Hematopoietic multipotent progenitor cell treated with erythropoietin and hydrocortisone succinate and interleukin-3 and kit ligand, for 8 days (in vitro differentiated cells): ENCODE measurements at places on chromosomes 16 and 17.

- no peak for DNase-seq
Measured at GRCh38 chr17:67026341-67026740, 18.0 kb upstream of the CACNG1 start.

DNA sequence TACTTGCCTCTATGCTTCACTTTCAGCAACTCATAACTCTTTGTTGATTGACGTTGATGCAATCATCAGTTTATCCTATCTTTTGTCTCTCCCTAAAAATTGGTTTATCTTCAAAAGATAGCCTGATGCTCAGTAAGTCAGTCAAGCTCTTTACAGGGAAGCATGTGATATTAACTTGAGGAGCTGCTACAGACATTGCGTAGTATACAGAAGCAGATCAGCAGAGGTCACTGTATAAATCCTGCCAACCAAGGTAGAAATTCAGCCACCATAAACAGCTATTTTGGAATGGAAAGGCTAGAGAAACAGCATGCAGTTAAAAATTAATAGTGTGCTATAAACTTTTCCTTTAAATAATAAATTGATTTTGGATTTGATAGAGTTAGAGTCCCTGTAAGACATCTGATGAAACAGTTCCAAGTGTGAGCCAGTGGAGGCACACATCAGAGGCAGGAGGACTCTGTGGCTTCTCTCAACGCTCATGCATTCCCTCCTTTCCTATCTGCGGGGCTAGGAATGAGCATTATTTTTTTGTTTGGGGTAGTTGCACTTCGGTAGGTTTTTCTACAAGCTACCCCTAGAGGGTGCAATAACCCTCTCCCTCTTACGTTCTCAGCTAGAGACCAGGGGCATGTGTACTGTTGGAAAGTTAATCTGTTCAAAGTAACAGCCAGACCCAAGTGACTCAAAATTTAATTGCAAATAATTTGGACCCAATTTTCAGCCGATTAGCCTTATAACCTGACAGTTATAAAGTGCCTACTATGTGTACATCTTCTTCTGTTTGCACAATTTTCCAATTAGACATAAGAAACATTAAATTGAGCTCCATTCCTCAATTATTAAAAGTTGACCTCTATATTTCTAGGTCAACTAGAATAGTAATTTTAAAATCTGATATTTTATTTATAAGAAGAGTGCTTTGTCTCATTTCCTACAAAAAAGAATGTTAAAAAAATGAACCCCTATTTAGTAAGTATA, 647.7 kb upstream of the SOX9 start:
- DNase-seq = peak; percentile 28

GRCh38 chr16:842061-842476, 41.5 kb upstream of the GNG13 start:
- no peak for DNase-seq

DNA sequence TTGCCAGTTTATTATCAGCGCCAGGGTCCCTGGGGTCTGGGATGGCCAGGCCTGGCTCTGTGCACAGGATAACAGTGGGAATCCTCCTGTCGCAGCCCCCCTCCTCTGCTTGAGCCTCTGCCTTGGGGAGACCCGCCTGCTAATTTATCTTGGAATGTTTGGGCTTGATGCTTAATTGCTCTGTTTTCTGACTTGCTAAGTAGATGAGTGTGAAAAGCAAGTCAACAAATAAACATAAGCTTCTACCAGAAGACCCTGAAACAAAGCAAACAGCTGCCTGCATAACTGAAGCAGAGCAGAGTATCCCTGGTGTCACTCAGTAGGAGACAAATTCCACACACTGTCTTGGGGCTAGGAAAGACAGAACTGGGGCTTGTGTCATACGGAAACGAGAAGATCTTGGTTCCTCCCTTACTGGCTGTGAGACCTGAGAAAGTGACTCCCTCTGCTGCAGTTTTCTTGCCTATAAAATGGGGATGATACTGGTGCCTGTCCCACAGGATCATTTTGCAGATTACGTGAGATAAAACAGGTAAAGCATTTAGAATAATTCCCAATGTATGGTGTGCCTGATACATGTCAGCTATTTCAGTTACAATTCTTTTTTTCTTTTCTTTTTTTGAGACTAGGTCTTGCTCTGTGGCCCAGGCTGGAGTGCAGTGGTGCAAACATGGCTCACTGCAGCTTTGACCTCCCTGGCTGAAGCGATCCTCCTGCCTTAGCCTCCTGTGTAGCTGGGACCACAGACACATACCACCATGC, 44.8 kb upstream of the IRX3 start:
- no peak for DNase-seq

DNA sequence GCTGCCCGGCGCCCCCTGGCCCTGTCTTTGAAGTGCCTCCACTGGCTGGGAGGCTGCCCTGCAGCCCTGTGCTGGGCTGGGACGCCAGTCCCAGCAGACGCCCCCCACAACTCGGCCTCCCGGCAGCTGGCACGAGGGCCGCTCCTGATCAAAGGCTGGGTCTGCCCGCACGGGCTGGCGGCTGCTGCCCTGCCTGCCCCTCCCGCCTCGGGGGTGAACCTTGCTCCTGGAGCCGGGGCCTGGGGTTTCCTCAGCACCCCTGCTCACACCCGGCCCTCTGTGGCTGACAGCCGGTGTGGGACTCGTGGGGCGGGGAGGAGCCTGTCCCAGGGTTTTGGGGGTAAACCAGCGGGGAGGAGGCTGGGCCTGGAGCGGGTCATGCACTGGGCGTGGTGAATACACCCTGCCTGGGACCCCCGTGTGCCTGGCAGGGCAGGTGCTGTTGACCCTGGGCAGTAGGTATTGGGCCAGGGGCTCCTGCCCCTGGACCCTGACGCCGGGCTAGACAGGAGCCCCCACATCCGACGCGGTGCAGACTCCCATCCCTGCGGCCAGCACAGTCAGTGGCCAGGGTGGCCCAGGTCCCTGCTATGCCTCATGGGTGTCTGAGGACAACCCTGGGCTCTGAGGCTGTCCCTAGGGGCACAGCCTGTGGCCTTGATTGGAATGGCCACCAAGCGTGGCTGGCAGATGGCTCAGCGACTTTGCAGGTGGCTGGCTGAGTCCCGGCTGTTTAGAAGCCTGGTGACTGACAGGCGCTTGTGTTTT, 21.7 kb downstream of the CENPX start:
- no peak for DNase-seq

DNA sequence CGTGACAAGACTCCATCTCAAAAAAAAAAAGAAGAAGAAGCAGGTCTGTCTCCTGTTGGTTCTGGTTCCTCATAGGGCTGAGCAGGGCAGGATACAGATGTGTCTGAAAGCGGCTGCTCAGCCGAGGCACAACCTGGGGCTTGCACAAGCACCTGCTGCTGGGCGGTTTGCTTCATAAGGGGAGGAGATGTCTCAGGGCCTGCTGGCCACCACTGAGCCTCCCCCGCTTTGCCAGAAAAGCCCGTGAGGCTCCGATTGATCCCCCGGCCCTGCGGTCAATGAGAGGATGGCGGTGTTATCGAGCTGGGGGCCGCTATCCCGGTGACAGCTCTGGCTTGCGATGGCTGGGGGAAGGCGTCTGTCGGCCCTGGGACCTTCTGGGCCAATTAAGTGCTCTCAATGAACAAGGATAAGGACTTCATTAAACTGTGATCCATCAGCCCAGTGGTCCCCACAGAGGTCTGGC, 162.0 kb downstream of the SDK2 start:
- no peak for DNase-seq

DNA sequence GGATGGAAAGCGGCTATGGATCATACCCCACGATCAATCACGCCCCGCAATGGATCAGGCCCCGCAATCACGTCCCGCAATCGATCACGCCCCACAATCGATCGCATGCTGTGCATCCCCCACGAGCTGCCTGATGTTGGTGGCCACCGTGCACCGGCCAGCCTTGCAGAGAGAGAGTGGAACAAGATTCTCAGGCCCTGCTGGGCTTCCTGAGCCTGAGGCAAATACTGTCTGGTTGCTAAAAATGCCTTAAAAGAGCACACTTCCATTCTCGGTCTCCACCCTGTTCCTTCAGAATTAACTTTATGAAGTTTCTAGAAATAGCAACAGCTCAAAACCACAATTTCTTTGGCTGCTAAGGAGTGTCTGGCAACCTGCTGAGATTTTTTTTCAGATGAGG, 81.5 kb downstream of the VPS53 start:
- no peak for DNase-seq

GRCh38 chr17:40950176-40950575, 12.7 kb upstream of the KRT23 start:
- DNase-seq = no peak

GRCh38 chr17:57881143-57881542, 31.3 kb upstream of the MRPS23 start:
- DNase-seq = no peak

- peak; percentile 73 for DNase-seq
Measured at GRCh38 chr16:70430667-70431536, 8.0 kb downstream of the ST3GAL2 start.

- DNase-seq = no peak
Measured at GRCh38 chr17:49214676-49215360, 4.3 kb downstream of the ABI3 start.

- no peak for DNase-seq
Measured at GRCh38 chr16:66379571-66379941, 13.1 kb downstream of the CDH5 start.

GRCh38 chr16:63223851-63224250, 1187.6 kb upstream of the CDH8 start:
- DNase-seq = no peak

DNA sequence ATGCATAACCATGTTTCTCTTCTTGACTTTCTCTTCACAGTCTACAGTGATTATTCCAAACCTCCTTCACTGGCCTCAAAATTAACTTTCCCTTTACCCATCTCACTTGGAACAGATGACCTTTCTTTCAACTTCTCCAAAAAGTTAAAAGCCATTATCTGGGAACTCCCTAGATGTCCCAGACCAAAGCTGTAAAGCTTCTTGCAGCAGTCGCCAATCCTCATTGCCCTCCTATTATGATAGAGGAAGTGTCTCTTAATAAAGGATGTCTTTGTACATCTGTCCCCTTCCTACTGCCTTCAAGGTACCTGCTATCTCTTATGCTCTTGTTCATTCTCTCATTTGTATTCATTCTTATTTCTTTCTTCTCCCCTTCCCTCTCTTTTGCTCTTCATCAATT, 127.5 kb downstream of the MRTFB start:
- DNase-seq = no peak

- no peak for DNase-seq
Measured at GRCh38 chr16:4698321-4699045, 5.1 kb downstream of the NUDT16L1 start.

GRCh38 chr17:71331754-71332325, 789.0 kb upstream of the SOX9 start:
- DNase-seq = no peak

DNA sequence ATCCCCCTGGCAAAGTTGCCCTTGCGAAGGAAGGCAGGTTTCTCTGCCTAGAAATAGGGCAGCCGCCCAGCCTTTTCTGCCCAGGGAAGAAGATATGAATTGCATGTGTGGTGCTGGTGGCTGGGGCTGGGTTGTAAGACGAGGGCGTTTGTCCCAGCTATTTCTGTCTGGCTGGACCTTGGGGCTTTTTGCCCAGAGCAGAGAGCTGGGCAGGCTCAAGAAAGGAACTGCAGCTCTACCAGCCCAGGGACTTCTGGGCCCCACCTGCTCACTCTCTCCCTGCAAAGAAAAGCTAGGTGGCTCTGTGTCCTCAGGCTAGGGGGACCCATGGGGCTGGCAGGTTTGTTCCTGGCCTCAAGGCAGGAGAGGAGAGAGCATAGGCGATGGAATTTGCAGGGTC, 586 bp downstream of the CACNG1 start:
- DNase-seq = no peak

GRCh38 chr17:27473748-27474609, 17.7 kb downstream of the KSR1 start:
- DNase-seq = peak; percentile 99

- DNase-seq = no peak
Measured at GRCh38 chr16:56916571-56917403, 15.2 kb upstream of the HERPUD1 start.

DNA sequence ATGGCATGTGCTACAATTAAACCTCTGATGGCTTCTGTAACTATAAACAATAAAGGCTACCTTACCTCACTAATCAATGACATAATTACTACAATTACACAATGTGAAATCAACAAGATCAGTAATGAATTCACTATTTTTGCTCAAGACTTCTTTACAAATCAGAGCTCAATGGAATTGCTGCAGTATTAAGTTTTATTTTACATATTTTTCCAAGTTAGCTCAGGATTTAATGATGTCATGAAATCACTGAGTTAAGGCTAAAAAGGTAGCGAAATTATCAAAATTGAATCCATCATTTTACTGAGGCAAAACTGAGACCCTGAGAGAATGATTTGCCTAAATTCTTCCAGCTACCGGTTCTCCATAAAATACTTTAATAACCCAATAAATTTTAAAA, 21.8 kb downstream of the ABCA5 start:
- no peak for DNase-seq

GRCh38 chr17:21075739-21076085, 32.9 kb upstream of the USP22 start:
- no peak for DNase-seq

DNA sequence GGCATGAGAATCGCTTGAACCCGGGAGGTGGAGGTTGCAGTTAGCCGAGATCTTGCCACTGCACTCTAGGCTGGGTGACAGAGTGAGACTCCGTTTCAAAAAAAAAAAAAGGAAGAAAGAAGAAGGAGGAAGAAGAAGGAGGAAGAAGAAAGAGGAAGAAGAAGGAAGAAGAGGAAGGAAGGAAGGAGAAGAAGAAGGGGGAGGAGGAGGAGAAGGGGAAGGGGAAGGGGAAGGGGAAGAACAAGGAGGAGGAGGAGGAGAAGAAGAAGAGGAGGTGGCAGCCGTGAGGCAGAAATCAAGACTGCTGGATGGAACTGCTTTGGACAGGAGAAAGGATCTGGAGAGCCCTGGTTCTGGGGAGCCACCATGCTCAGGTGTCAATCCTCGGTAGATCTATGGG, 29.7 kb upstream of the PEMT start:
- no peak for DNase-seq

DNA sequence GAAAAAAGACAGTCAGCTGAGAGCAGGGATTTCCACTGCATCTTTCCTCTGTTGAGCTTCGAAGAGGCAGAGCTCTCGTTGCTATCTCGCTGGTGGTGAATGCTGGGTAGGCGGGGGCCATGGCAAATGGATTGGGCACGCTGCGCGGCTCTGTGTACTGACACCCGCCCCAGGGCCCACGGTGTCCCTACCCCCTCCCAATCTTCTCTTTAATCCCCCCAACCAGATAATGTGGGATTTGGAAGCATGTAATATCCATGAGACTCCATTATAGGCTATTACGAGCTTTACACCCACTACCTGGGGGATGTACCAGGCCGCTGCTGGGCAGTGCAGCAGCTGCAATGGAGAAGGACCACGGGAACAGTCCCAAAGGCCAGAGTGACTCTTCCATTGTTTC, 8.3 kb downstream of the PIPOX start:
- no peak for DNase-seq

GRCh38 chr16:13935408-13935807, 15.5 kb downstream of the ERCC4 start:
- DNase-seq = peak; percentile 22
